ENCODE measurements at places on chromosomes 7 and 10.
A peak's percentile ranks its signal among the peaks of the same experiment; 100 is the strongest.

DNA sequence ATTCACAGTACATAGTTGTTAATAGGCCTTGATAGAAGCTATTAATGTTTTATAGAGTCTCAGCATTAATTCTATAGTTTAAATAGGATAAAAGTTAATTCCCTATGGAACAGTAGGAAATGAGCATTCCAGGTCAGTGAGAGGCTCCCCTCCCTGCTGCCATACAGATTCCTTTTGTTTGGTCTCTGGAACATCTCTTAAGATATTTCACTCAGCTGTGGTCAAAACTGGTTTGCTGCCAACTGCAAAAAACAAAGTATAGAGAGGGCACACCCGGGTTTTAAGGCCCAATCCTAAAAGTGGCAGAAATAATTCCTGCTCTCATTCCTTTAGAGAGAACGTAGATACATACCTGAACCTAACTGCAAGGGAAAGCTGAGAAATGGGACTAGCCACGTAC, 51.3 kb downstream of the MDFIC start:
- no peak for DNase-seq

- no peak for DNase-seq
These were observed 274.6 kb upstream of the KLF6 start for GRCh38 chr10:4059471-4060138.

- DNase-seq = peak; percentile 59
These were observed 6.7 kb downstream of the ATP6V1F start for GRCh38 chr7:128869138-128869943.

DNA sequence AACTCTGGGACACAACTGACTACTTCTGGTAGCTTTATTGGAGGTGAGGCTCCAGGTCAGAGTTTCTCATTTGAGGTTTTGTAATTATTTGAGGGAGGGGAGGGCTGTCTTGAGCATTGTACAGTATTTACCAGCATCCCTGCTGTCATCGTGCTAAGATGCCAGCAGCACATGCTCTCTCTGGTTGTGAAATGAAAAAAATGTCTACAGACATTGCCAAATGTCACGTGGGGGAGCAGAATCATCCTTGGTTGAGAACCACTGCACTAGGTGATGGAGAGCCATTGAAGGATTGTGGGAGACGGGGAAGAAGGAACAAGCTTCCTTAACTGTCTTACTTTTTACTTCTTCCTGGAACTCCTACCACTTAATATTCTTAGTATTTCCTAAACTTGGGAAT, 5.0 kb downstream of the SEPTIN7 start:
- DNase-seq = no peak

DNA sequence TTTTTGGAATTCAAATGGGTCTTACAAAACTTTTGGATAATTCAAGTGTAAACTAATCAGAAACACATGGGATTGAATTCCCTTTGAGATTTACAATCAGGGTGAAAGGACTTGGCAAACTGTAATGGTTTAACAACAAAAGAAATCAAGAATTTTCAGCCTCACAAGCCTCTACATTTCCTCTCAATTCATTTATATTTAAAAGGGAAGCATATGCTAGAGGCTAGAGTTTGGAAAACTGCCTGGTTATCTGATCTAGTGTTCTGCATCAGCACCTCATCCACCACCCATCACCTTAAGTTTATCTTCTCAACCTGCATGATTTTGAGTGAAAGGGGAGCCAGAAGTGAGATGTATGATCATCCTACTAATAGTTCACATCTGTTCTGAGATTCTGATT, 120.7 kb downstream of the TES start:
- DNase-seq = no peak

- no peak for DNase-seq
These were observed 16.2 kb upstream of the PON1 start for GRCh38 chr7:95340491-95340890.

DNA sequence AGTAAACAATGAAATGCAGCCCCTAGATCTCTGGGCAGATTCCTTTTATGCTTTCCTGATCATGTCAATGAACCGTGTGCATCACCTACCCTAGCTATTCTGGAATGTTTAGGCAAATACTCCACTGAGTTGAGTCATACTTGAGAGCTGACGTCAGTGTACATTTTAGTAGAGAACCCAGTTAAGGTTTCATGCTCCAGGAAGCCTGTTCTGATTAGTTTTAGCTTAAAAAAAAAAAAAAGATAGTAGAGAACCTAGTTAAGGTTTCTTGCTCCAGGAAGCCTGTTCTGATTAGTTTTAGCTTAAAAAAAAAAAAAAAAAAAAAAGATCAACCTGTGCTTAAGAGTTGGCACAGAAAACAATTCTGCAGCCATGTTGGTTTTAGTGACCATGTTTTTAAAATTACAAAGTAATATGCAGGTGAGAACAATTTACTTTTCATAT, 3.7 kb upstream of the MCU start:
- no peak for DNase-seq

DNA sequence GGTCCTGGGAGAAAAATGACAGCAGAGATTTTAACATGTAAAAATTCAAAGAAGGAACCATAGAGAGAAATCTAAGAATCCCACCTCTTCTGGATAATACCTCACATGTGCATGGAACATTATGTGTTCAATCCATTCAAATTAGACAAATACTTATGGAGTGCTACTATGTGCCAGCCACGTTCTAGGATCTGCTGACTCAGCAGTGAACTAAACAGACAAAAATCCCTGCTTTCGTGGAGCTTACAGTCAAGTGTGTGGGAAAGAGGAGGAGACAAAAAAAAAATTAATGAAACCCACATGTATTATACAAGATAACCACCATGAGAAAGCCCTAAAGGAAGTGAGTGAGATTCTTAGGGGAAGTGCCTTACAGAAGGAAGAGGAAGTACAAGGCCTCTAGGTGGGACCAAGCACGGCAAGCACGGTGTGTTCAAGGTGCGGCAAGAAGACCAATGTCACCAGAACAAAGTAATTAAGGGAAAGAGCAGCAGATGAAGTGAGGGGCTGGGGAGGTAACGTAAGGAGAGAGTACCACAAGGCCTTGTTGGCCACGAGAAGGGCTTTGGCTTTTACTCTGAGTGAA, 71.0 kb downstream of the SLC25A13 start:
- no peak for DNase-seq

GRCh38 chr7:138918176-138918575, 63.0 kb downstream of the KIAA1549 start:
- DNase-seq = no peak

DNA sequence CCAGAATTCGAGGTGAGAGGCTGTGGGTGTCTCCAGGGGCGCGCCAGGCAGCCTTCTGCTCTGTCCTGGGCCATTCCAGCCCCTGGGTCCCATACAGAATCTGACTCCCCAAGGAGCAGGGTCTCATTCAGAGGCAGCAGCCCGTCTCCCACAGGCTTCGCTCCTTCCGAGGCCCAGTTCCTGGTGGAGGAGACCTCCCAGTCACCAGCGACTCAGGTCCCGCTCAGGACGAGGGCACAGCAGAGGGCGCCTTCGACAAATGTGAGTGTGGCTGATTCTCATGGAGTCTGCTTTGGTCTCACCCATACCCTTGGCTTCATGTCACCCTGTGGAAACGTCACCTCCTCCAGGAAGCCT, 81.8 kb upstream of the GPR26 start:
- DNase-seq = peak; percentile 5

- no peak for DNase-seq
These were observed 186.0 kb upstream of the MGMT start for GRCh38 chr10:129280908-129281586.

DNA sequence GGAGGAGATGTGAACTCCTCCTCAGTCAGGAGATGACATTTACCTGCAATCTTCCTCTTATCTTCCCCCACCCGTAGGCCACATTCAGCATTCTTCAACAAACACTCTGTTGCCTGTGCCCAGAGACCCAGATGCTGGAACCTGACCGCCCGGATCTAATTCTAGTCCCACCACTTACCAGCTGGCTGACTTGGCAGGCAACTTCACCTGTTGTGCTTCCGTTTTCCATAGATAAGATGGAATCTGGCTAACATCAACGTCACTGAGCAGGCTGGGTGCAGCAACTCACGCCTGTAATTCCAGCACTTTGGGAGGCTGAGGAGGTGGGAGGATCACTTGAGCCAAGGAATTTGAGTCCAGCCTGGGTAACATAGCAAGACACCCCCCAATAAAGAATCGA, 21.3 kb upstream of the FXYD4 start:
- no peak for DNase-seq

- DNase-seq = no peak
These were observed 9.9 kb upstream of the NPVF start for GRCh38 chr7:25238066-25238725.

- no peak for DNase-seq
These were observed 567.8 kb upstream of the NRG3 start for GRCh38 chr10:81306971-81307782.

DNA sequence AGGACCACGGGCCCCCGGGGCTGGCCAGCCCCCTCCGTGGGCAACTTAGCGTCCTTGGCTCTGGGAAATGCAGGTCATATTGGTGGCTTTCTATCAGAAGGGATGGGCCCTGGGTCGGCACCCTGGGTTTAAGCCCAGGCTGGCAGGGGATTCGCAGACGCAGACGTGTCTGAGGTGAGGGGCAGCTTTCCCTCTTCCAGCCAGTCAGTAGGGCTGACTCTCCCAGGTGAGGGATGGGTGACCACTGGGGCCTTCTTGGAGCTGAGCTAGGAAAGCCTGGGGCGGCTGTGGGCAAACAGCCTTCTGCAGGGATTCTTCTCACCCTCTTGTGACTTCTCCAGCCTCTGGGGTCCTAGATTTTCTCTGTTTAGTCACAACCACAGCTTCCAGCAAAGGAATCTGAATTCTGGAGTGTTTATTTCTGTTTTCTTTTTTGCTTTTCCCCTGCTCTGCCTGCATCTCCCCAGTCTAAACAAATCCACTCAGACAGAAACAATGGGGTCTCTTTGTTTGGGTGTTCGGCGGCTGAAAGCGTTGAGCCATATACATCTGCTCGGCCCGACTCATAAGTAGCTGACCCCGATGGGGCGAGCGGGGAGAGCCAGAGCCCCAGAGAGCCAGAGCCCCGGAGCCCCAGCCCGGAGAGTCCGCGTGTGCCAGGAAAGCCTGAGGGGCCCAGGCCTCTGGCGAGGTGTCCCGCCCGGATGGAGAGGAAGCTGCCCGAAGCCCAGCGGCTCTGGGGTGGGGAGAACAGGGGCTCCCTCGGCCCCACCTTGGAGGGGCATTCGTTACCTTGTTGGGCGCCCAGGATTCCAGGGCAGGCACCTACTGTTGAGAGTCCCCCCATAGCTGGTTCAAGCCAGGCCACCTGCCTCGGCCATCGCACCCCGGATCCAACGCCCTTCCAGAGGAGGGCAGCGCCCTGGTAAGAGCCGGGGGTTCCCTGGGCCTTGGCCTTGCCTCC, 2.0 kb downstream of the MNX1 start:
- DNase-seq = no peak

- no peak for DNase-seq
These were observed 94.8 kb downstream of the CPED1 start for GRCh38 chr7:121083138-121083789.

DNA sequence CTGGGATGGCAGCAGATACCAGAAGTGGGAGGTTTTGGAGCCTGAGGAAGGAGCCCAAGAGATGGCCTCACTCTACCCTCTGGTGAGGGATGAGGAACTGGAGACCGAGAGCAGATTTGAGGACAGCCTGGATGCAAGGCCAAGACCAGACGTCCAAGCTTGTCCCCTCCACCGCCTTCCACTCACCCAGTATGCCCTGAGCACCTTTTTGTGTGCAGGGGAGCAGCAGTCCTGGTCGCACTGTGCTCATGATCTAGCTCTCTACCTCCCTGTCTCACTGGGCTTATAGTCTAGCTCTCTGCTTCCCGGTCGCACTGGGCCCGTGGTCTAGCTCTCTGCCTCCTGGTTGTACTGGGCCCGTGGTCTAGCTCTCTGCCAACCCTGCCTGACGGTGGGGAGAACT, 33.6 kb upstream of the CHST15 start:
- DNase-seq = no peak

- DNase-seq = no peak
These were observed 236.0 kb downstream of the TNS3 start for GRCh38 chr7:47345857-47346298.

DNA sequence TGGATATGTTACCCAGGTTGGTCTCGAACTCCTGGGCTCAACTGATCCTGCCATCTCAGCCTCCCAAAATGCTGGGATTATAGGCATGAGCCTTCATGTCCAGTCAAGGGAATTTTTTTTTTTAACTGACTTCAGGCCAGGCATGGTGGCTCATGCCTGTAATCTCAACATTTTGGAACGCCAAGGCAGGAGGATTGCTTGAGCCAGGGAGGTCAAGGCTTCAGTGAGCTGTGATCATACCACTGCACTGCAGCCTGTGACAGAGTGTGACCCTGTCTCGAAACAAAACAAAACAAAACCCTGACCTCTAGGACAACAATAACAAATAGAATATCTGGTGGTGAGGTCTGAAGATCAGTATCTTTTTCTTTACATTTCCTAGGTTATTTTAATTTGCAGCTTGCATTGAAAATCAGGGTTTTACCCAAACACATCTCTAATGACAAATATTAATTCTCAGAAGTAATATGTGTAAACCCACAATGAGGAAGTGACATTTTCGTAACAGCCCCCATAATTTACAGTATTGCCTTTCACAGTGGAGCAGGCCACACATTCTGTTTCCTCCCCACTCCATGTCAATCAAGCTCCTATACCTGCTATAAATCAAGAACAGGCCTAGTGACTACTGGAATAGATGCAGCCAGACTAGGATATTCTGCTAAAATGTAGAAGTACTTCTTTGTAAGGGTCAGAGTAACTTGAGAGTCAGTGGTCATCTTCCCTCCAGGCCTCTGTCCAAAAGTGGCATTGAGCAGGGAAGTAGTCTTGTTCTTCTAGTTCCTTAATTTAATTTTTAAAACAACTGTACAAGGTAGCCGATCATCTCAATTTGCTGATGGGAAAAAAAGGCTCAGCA, 43.3 kb upstream of the ECHDC3 start:
- no peak for DNase-seq

GRCh38 chr7:105876091-105876963, at the start of gene ATXN7L1:
Gene ATXN7L1, minus strand, starts transcription at chr7:105876599. Its CDS starts 41 bp downstream, at chr7:105876558.
- DNase-seq = peak; percentile 82

GRCh38 chr10:51911723-51912122, 212.3 kb upstream of the CSTF2T start:
- DNase-seq = no peak

DNA sequence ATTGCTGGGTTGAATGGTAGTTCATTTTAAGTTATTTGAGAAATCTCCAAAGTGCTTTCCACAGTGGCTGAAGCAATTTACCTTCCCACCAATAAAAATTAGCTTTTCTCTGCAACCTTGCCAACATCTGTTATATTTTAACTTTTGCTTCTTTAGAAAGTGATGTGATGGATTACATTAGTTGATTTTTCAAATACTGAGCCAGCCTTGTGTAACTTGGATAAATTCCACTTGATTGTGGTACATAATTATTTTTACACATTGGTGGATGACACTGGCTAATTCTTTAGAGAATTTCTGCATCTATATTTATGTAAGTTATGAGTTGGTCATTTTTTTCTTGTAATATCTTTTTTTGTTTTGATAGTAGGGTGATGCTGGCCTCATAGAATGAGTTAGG, 634.1 kb downstream of the GALNT17 start:
- no peak for DNase-seq

DNA sequence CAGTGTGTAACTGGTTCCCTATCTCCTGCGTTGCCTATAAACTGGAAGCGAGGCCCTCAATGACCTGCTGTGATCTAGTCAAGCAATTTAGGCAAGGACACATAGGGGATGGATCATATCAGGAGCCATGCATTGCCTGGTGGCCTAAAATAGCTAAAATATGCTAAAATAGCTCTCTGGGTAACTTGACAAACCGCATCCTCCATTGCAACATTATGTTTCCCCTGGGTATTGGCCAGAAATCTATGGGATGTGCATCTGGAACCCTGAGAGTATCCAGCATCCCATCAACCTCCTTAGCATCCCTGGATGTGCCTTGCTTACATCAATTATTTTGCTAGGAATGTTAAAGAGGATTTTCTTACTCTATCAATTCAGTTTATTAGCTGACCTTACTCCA, 91.7 kb upstream of the ADCY1 start:
- DNase-seq = no peak
